Fibroblast of skin of left quadriceps (primary cell): ENCODE measurements at places on chromosomes 16 and 17.
A peak's percentile ranks its signal among the peaks of the same experiment; 100 is the strongest.

GRCh38 chr16:67396159-67397035 is 3.1 kb upstream of the TPPP3 start:
- peak; percentile 16 for DNase-seq

- DNase-seq, result no peak
Observed at GRCh38 chr17:83152227-83152744, 72.9 kb downstream of the METRNL start.

DNA sequence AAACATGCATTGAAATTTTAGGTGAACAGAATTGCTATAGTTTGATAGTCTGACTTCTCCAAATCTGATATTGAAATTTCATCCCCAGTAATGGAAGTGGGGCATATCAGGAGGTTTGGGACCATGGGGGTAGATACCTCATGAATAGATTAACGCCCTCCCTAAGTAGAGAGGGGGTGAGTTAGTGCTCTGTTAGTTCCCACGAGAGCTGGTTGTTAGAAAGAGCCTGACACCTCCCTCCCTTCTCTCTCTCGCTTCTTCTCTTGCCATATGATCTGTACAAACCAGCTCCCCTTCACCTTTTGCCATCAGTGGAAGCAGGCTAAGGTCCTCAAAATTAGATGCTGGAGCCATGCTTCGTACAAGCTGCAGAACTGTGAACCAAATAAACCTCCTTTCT is 78.8 kb downstream of the BRIP1 start:
- no peak for DNase-seq

- DNase-seq, result no peak
Observed at GRCh38 chr16:17299790-17300189, 171.0 kb downstream of the XYLT1 start.

DNA sequence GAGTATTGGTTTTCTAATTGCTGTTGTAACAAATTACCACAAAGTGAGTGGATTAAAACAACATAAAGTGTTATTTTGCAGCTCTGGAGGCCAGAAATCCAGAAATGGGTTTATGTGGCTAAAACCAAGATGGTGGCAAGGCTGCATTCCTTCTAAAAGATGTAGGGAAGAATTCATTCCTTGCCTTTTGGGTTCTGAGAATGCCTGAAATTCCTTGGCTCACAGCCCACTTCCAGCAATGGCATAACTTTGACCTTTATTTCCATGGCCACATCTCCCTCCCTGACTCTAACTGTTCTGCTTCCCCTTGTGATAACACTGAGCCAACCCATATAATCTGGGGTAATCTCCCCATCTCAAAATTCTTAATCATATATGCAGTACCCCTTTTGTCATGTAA is 269.6 kb upstream of the RPL38 start:
- DNase-seq, result no peak

- DNase-seq, result no peak
Observed at GRCh38 chr17:20284022-20284421, 183.3 kb downstream of the LGALS9B start.

GRCh38 chr16:54746596-54746995 is 184.1 kb upstream of the IRX5 start:
- DNase-seq, result no peak

DNA sequence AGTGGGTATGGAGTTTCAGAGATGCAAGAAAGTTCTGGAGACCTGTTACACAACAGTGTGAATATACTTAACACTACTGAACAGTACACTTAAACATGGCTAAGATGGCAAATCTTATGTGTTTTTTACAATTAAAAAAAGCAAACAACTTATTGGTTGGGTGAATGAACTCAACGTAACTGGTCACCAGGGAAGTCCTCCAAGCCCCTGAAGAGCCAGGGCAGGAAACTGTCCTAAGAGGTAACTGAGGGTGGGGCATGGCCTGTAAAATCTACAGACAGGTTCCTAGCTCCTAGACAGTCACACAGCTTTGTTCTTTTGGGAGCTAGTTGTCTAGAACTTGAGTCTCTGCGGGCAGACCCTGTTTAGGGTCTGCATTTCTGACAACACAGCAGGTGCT is 10.3 kb downstream of the CSF3 start:
- DNase-seq, result no peak

DNA sequence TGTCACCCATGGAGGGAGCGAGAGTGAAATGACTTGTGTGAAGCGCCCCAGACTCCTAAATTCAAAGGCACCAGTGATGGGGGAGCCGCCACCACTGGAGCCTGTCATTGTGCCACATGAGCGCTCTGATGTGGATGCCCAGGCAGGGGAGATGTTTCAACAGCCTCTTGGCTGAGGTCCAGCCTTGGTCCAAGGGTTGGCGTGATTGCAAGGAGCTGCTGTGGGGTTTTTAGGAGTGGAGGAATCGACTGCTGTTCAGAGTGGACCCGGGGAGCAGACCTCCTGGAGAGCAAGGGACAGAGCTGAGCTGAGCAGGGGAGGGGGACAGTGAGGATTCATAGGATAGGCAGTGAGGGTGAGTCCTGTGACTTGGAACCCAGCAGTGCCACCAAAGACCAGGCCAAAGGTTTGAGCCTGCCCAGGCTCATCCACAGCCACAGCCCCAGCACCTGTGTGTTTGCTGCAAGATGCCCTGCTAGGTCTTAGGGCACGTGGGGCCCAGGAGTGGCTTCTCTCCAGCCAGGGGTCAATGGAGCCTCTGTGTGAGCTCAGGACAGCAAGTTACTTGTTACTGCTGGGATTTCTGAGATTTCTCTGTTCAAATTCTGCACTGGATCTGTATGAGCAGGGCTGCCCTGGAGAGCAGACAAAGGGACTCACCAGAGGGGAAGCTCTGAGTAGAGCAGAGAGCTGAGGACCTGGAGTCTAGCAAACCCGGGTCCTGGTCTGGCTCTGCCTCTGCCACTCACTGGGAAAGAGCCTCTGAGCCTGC is 20.3 kb downstream of the RHBDL3 start:
- DNase-seq, result no peak

GRCh38 chr17:46078675-46079074 is 79.6 kb downstream of the STH start:
- no peak for DNase-seq
